ENCODE measurements at places on chromosomes 2 and 18.

DNA sequence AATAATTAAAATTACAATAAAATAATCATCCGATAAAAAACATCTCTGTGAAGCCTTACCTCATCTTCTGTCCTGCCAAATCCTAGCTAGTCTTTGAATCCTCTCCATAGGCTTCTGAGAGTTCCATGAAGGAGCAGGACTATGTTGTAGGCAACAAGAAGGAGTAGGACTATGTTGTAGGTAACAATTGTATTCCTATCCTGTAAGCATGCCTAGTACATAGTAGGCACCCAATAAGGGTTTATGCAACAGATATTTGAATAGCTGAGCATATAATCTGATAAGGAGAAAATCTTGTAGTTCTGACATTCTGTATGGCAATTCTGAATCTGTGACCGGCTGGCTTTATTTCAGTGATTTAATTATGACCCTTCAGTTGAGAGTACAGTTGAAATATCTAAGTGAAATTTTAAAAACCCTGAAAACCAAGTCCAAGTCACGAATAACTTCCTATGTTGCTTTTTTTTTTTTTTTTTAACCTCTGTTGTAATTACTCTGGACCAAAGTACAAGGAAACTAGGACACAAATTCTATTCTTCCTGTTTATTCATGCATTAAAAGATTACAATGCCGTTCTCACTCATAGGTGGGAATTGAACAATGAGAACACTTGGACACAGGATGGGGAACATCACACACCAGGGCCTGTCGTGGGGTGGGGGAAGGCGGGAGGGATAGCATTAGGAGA, 27.8 kb downstream of the VWA3B start:
- DNase-seq = no peak

DNA sequence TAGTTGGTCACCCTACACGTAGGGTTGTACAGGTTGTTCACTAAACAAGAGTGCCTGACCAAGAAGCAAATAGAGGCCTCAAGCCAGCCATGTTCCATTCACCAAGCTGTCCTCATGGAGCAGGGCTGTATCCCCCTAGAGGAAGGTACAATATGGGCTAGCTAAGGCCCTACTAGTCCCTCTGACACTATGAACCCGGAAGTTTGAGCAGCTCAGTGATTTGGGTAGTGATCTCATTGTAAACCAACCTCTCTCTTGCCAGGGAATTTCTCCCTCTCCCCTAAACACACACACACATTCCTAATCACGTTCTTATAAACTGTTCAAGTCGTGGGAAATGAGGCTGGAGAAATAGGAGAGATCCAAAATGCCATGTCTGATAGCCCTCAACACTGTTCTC, 6.7 kb upstream of the CYS1 start:
- no peak for DNase-seq

GRCh38 chr2:99725820-99726219, 236.0 kb upstream of the REV1 start:
- DNase-seq = peak; percentile 29

GRCh38 chr2:39022642-39023235, 98.1 kb downstream of the SOS1 start:
- no peak for DNase-seq

DNA sequence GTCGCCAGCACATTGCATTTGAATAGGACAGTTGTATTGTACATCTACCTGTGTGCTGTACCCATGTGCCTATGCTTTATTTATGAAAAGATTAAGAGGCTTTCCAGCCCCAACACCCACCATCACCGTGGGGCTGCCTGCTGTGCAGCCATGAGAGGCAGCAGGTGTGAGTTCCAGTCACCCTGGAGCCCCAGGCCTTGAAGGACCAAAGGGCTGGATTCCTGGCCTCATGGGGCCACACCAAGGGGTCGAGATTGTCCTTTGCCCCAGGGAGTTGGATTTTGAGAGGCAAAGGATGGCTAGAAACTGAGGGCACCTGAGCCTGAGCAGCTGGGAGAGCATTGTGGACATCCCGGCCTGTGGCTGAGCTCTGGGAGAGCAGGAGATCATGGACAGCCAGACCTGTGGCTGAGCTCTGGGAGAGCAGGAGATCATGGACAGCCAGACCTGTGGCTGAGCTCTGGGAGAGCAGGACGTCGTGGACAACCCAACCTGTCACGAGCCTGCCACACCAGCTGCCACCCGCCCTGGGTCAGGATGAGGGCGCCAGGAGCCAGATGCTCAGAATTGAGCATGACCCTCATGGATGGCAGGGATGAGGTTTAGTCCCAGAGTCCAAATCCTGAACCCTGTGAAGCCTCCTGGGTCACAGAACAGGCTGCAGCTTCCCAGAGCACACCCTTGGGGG, 182.5 kb upstream of the RAB6C start:
- no peak for DNase-seq

All from inflammatory macrophage treated with lipopolysaccharide for 4 hours (primary cell).